ENCODE measurements at places on chromosomes 1 and 21. TPM values are rescaled to one million over a fixed set of nuclear protein-coding genes. Genes with fewer than 3 reads are reported as not detected.

- DNase-seq, result peak; percentile 35
These were observed 8.3 kb downstream of the TEX35 start for GRCh38 chr1:178521241-178521640.

DNA sequence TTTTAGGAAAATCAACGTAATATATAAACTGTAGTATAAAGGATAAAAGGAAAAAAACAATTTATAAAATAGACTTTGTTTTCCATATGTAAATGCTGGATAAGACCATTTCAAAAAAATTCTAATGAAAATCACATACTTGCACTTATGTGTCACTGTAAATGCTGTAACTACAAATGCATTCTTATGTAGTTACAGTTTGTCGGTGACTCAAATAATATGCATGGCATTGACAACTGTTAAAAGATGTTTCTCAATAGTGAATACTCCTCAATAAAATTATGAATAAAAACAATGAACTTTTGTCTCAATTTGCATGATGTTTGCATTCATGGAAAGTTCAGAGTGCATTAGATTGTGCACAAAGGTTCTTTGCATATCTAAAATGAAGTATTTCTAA, 614.0 kb upstream of the CHRM3 start:
- DNase-seq, result no peak

- DNase-seq, result no peak
These were observed 46.5 kb downstream of the TRAPPC10 start for GRCh38 chr21:44058652-44058964.

GRCh38 chr1:99270646-99271045, 6.4 kb downstream of the PLPPR4 start:
- no peak for DNase-seq

The SLC2A5 gene
- polyA plus RNA-seq, result 1.4 TPM

The SLC22A15 gene
- polyA plus RNA-seq, result not detected
